ENCODE measurements at places on chromosomes 7 and 10. TPM values are rescaled to one million over a fixed set of nuclear protein-coding genes. Genes with fewer than 3 reads are reported as not detected.

- H3K36me3 ChIP-seq = no peaks in the 10 kb centered on the region
- no peaks in the 10 kb centered on the region for H3K4me1 ChIP-seq
- H3K27ac ChIP-seq = no peak overlapping the region
These were observed 19.0 kb upstream of the PDE1C start for GRCh38 chr7:32089256-32089655.

DNA sequence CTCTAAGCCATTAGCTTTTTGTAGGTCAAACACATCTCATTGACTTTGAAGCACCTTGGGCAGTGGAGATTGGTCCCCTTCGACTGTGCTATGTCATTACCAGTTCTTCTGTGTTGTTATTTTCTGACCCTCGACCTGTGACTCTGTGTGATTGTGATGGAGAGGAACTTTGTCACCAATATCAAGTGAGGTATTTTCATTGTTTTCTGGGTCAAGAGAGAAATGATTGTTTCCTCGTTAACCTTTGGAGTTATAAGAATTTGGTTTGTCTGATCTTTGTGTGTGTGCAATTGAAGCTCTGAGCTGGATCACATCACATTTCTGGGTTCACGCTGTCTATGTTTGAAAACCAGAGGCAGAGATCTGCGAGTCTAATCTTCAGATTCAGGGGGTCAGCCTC is 432.2 kb upstream of the KLF6 start:
- peaks cover 2% of the 10 kb centered on the region for H3K27me3 ChIP-seq
- H3K4me3 ChIP-seq = no peak overlapping the region
- no peaks in the 10 kb centered on the region for H3K36me3 ChIP-seq
- H3K27ac ChIP-seq = no peak overlapping the region
- DNase-seq = no peak

- no peak for DNase-seq
- peaks cover 10% of the 10 kb centered on the region for H3K27me3 ChIP-seq
- H3K36me3 ChIP-seq = no peaks in the 10 kb centered on the region
- peak overlapping the region; percentile 73 for H3K27ac ChIP-seq
- H3K4me3 ChIP-seq = peak overlapping the region; percentile 20
These were observed 28.7 kb upstream of the ARHGAP22 start for GRCh38 chr10:48633381-48634197.

DNA sequence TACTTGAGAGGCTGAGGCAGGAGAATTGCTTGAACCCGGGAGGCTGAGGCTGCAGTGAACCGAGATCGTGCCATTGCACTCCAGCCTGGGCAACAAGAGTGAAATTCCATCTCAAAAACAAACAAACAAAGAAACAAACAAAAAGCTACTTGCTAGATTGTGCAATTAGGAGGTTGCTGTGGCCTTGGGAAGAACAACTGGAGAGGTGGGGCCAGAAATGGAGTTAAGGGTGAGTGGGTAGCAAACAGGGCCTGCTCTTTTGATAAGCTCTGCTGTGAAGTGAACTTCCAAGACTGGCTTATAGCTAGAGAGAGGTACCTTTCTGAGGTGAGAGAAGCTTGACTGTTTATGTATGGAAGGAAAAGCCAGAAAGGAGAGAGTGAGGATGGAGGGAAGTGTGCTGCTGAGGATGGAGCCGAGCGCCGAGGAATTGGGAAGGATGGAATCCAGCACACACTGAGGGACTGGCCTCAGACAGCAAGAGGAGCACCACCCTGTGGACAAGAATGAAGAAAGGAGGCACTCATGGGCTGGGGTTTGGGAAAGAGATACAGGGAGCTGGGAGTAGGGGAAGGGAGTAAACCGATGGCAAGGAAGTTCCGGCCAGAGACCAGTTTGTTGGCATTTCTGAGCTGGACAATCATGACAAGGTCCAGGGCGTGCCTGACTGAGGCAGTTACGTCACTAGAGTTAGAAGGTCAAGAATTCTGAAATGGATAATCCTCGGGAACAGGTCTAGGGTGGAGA is 7.0 kb upstream of the RPEL1 start:
- no peak for DNase-seq
- no peak overlapping the region for H3K4me3 ChIP-seq
- no peaks in the 10 kb centered on the region for H3K36me3 ChIP-seq

DNA sequence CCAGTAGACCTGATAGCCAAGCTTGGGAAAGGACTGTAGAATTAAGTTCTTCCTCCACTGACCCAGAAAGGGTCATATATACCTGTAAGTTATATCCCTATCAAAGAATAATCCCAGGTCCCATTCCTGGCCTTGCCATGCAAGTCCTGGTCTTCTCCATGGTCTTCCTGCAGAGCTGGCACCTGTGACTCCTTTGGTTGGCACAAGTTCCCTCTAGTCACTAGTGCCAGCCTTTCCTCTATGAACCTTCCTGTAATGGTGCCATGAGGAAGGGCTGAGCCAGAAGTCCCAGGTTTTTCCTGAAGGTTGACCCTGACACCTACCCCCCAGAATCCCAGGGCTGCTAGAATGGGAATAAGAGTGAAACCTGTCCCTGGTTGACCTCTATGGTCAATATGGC is 54.1 kb upstream of the UNC5B start:
- peaks cover 2% of the 10 kb centered on the region for H3K4me1 ChIP-seq
- no peak overlapping the region for H3K27ac ChIP-seq
- no peaks in the 10 kb centered on the region for H3K36me3 ChIP-seq
- no peak overlapping the region for H3K4me3 ChIP-seq

DNA sequence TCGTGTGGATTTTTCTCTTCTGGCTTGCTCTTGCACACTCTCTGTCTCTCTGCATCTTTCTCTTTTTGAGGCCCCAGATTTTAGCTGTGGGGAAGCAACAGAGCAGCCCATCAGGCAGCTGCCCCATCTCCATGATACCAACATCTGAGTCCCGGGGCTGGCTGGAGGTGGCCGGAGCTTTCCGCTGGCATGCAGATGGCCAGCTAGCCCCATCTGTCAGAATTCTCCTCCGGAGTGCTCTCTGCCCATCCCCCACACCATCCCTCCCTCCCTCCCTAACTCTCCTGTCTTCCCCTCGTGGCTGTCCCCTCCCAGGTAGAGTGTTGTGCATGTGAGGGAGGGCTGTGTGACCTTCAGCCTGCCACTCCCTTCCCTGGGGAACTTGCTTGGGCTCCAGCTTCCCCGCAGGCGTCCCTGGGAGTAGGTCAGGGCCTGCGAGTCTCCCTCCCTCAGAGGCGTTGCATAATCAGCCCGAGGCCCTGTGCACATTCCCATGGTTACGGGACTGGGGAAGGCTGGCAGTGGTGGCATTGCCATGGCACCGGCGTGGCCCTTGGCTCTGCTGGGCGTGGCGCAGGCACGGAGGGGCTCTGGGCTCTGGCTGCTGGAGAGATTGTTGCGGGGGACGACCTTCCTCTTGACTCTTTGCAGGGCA is 24.7 kb downstream of the GHRHR start:
- DNase-seq = no peak
- no peak overlapping the region for H3K27ac ChIP-seq
- H3K4me1 ChIP-seq = peaks cover 19% of the 10 kb centered on the region
- H3K36me3 ChIP-seq = no peaks in the 10 kb centered on the region

GET4 gene
- 38.2 TPM for total RNA-seq

GLCCI1 gene
- 25.4 TPM for total RNA-seq
